ENCODE measurements at places on chromosomes 12 and 14. TPM values are rescaled to one million over a fixed set of nuclear protein-coding genes. Genes with fewer than 3 reads are reported as not detected.

GRCh38 chr14:67449096-67449495, 37.1 kb upstream of the PLEK2 start:
- no peak for DNase-seq

- no peak for DNase-seq
These were observed 30.0 kb downstream of the HVCN1 start for GRCh38 chr12:110658878-110659277.

Gene NPFF
- total RNA-seq = not detected

Gene CISTR
- total RNA-seq = not detected

GRCh38 chr12:54830199-54830598, 24.1 kb upstream of the MUCL1 start:
- DNase-seq = no peak

Data from mucosa of descending colon (tissue), 3 donors.